ENCODE measurements at places on chromosomes 7 and 10.
A peak's percentile ranks its signal among the peaks of the same experiment; 100 is the strongest.

- no peak for DNase-seq
Observed at GRCh38 chr10:126646110-126646509, 24.4 kb downstream of the C10orf90 start.

DNA sequence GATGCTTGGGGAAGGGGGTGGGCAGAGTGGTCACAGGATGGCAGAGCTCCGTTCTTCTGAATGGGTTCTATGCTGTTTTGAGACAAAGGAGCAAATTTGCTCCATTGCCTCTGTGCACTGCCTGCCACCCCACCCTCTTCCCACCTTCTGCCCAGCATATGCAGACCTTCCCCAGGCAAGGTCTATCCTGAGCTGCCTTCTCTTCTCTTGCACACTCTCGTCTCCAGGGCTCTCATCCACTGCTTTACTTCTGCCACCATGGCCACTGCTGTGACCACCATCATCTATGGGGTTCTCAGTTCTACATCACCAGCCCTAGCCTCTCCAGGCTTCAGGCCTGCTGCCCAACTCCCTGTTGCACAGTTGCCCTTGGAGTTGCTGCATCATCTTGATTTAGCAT, 230.4 kb downstream of the TMEM178B start:
- no peak for DNase-seq

- no peak for DNase-seq
Observed at GRCh38 chr7:137970253-137970975, 31.5 kb downstream of the CREB3L2 start.

DNA sequence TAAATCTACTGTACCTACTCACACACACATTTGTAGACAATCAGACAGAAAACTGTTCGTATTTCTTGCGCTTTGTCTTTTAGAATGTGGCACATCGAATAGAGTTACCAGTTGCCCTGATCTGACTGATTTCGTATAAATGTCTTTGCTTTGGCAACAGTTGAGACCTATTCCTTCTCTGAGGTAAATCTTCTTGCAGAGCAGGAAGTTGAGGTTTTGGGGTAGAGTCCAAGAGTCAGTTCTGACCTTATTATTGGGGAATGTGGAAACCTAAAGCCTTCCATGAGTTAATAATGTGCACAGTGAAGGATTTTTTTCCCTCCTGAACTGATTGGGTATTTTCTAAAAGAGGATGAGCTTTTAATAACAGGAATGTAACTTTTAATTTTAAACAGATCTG, 135.3 kb downstream of the KIAA1217 start:
- DNase-seq: no peak

DNA sequence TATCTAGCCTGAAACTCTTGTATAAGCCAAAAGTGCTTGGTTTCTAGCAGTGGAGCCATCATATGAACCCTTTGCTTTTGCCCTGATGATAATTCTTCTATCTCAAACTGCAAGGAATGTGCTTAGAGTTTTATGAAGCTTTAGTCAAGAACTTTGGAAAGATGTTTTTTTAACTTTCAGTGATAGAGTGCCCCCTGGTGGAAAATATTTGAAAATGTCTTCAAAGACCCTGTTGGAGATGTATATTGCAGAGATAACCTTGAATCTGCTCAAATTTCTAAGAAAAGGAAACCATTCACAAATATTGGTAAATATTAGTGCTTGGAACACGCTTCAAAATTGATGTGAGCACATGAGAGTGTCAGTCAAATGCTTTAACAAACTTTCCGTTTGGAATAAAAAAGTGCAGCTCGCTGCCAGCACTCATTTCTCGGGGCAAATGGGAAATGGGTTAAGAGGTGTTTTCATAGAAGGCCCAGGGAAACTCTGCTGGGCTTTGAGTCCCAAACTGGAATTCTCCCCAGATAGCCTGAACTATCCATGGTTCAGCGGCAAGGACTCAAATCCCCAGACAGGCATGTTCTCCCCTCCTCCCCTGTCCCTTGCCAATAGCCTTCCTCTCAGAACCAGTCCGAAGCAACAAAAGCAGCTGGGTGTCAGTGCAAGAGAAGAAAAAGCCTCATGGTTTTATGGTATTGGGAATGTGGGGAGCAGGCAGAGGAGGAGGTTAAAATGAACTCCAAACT, 129.3 kb downstream of the MYOF start:
- DNase-seq: peak; percentile 32

DNA sequence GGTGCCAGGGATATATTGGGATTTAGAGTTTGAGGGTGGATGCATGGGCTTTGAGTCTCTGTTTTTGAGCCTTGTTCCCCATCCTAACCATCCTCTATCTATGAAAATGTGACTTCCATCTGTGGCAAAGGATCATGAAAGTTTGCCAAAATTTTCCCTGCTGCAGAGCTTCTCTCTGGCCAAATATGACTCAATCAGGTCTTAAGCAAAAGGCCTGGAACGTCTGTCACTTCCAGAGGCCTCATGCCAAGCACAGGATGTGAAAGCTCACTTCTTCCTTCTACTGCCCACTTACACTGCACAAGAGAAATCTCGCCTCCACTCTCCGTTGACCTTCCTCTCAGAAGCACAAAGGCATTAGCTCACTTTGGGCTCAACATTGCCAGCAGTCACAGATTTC, 696.9 kb upstream of the NRP1 start:
- DNase-seq: no peak

GRCh38 chr10:36051500-36051991, 409.4 kb upstream of the FZD8 start:
- no peak for DNase-seq

DNA sequence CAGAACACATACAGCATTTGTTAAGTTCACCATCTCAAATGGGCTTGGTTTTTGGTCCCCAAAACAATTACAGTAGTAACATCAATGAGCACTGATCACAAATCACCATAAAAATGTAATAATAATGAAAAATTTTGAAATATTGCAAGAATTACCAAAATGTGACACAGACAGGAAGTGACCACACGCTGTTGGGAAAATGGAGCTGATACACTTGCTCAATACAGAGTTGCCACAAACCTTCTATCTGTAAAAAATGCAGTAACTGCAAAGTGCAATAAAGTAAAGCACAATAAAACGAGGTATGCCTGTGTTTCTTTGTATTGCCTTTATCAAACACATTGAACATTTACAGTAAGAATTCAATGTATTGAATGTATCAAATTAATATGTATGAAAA, 262.7 kb downstream of the CTNNA3 start:
- DNase-seq: no peak

GRCh38 chr7:154978017-154978416, 24.9 kb downstream of the PAXIP1 start:
- no peak for DNase-seq

DNA sequence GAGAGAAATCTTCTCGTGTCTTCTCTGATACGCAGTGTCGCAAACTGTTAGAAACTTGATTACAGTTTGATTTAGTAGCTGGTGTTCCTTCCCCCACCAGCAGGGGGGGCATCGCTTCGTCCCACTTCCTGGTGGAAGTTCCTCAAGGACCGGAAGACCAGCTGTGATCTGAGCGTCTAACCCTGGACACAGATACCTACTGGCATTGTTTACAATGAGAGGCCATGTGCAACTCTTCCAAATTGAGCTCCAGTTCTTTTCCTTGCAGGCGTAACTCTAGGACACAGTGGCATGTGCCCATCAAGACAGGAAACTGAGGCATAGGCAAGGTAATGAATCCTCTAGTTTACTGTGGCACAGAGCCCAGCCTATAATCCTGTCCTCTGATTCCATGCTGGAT, 219.0 kb downstream of the CCDC3 start:
- DNase-seq: no peak

DNA sequence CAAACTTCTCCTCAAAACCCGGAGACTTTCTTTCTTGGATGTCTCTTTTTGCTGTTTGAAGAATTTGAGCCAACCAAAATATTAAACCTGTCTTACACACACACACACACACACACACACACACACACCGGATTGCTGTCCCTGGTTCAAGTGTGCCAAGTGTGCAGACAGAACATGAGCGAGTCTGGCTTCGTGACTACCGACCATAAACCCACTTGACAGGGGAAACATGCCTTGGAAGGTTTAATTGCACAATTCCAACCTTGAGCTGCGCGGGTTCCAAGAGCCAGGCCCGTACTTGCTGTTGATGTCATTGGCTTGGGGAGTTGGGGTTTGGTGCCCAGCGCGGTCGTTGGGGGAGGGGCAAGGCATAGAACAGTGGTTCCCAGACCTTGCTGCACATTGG, 1.7 kb downstream of the EGFR start:
- no peak for DNase-seq

- DNase-seq: no peak
Observed at GRCh38 chr10:97896756-97897358, 47.2 kb downstream of the GOLGA7B start.

- no peak for DNase-seq
Observed at GRCh38 chr7:105316578-105317344, 72.0 kb downstream of the SRPK2 start.

DNA sequence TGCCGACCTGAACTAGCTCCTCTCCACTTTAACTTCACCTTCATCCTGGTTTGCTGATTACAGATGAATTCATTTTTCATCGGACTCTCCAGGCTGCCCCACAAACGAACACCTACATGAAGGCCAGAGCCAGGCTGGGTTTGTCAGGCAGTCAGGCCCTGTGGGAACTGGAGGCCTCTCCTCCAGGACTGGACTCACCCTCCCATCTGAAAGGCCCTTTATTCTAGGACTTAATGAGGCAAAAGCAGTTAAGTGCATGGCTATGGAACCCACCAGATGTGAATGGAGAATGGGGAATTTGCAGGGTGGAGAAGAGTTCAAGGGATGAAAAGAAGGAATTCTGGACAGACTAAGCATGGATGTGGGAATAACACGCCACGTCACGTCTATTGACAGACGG, 170.8 kb downstream of the ARHGAP12 start:
- DNase-seq: no peak

- no peak for DNase-seq
Observed at GRCh38 chr7:133983685-133984419, 143.3 kb upstream of the LRGUK start.

- DNase-seq: no peak
Observed at GRCh38 chr10:95475827-95476468, 85.2 kb downstream of the SORBS1 start.

DNA sequence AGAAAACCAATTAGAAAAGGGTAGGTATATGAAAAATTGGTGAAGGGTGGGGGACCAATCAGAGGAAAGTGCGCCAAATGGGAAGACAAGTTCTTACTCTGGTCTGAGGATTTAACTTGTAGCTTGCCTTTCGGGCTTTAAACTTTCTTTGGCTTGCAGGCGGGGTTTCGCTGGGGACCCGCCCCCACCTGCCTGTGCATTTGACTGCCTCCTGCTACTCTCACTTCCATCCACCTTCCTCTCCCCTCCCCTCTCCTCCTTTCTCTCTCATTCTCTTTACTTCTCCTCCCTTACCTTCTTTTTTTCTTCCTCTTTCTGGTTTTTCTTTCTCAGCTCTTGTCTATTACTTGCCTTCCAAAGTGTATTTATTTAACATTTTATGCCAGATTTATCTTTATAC, 278.8 kb downstream of the DNAJB9 start:
- no peak for DNase-seq

GRCh38 chr7:87212498-87212897, 7.0 kb downstream of the TMEM243 start:
- no peak for DNase-seq

- no peak for DNase-seq
Observed at GRCh38 chr7:18151422-18151821, 123.8 kb upstream of the PRPS1L1 start.

GRCh38 chr7:139362981-139363380, 3.3 kb downstream of the LUC7L2 start:
- no peak for DNase-seq

GRCh38 chr7:100942045-100942774, 7.1 kb upstream of the MUC3A start:
- DNase-seq: no peak

- no peak for DNase-seq
Observed at GRCh38 chr7:29375641-29376562, 181.3 kb downstream of the CHN2 start.

Data from central memory CD4-positive, alpha-beta T cell (primary cell).